ENCODE measurements at places on chromosomes 16 and 17. TPM values are rescaled to one million over a fixed set of nuclear protein-coding genes. Genes with fewer than 3 reads are reported as not detected.

The ACADVL gene
- total RNA-seq = 417 TPM

The TMC5 gene
- total RNA-seq = 0.07 TPM

The RHBDL1 gene
- 3.6 TPM for total RNA-seq

The GNGT2 gene
- 4.9 TPM for total RNA-seq

The DBNDD1 gene
- 0.79 TPM for total RNA-seq

The SMTNL2 gene
- total RNA-seq = not detected

The SLFN12 gene
- total RNA-seq = 5.8 TPM

The GCGR gene
- not detected for total RNA-seq

The GPR142 gene
- total RNA-seq = not detected

The AMZ2 gene
- total RNA-seq = 50.9 TPM

The CDK5R1 gene
- total RNA-seq = 23.8 TPM

The LRRC37A gene
- total RNA-seq = 26.9 TPM

DNA sequence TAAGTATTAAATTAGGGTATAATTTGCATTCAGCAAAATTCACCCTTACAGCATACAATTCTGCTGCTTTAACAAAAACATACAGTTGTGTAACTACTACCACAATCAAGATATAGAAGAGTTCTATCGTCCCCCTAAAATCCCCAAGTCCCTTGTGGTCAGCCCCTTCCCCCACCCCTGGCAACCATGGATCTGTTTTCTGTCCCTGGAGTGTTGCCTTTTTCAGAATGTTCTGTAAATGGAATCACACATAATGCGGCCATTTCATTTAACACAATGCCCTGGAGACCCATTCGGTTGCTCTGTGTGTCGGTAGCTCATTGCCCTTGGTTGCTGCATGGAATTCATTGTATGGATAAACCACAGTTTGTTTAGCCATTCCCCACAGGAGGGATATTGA lies 190.2 kb downstream of the IRX5 start:
- DNase-seq = no peak
- no peak overlapping the region for H3K4me3 ChIP-seq
- no peak overlapping the region for H3K27ac ChIP-seq
- H3K36me3 ChIP-seq = no peaks in the 10 kb centered on the region

DNA sequence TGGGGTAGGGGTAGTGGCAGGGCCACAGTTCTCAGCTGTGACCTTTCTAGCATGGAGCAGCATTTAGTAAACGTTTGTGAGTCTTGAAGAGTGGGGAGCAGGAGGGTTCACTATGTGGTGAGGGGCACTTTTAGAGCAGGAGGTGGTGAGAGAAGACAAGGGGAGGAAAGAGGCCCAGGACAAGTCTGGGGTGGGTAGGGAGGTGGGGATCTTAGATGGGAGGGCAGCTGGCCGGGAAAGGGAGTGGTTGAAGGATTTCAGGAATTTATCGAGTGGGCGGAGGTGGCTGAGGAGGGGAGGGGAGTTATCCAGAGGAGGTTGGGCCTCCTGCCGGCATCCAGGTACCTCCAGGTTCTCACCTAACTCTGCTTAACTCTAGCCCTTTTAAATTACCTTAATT lies 1.9 kb downstream of the CLEC16A start:
- no peak overlapping the region for H3K27ac ChIP-seq
- no peaks in the 10 kb centered on the region for H3K36me3 ChIP-seq
- DNase-seq = no peak
- no peak overlapping the region for H3K4me3 ChIP-seq
- peaks cover 16% of the 10 kb centered on the region for H3K4me1 ChIP-seq

DNA sequence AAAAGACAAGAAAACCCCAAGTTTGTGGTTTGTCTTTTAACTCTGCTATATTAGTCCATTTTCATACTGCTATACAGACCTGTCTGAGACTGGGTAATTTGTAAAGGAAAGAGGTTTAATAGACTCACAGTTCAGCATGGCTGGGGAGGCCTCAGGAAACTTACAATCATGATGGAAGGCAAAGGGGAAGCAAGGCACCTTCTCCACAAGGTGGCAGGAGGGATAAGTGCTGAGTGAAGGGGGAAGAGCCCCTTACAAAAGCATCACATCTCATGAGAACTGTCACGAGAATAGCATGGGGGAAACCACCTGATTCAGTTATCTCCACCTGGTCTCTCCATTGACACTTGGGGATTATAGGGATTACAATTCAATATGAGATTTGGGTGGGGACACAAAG lies 13.5 kb upstream of the ADAM11 start:
- H3K4me1 ChIP-seq = no peaks in the 10 kb centered on the region
- H3K36me3 ChIP-seq = peaks cover 3% of the 10 kb centered on the region
- no peaks in the 10 kb centered on the region for H3K27me3 ChIP-seq

- peak overlapping the region; percentile 0 for H3K4me3 ChIP-seq
- no peaks in the 10 kb centered on the region for H3K27me3 ChIP-seq
- peaks cover 17% of the 10 kb centered on the region for H3K4me1 ChIP-seq
- no peak for DNase-seq
- H3K27ac ChIP-seq = no peak overlapping the region
Observed at GRCh38 chr17:57945996-57946797, 9.0 kb downstream of the CUEDC1 start.

DNA sequence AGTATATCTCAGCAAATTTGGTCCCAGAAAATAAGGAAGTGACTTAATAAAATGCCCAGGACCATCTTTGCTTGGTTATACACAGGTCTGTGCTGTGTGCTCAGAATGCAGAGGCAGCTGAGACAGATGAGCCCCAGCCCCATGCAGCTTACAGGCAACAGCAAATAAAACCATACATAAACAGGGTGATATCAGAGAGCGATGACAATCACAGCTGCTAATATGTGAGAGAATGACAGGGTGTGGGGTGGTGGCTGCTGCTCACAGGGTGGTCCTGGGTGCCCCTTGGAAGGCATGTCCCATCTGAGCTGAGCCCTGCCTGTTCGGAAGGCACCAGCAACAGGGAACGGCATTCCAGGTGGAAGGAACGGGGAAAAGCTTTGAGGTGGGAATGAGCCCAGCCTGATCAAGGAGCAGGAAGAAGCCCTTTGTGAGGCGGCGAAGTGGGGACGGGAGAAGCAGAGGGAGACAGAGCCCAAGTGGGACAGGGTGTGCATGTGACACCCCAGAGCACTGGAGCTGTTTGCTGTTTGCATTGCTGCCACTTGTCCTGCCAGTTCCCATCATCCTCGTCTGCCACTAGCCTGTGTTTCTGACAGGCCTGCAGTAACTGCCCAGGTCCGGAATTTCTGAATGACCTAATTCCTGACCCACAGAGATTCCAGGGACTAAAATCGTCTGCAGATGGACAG lies 150.5 kb downstream of the KATNIP start:
- H3K27me3 ChIP-seq = no peaks in the 10 kb centered on the region
- H3K4me1 ChIP-seq = no peaks in the 10 kb centered on the region
- H3K36me3 ChIP-seq = peaks cover 5% of the 10 kb centered on the region
- H3K27ac ChIP-seq = no peak overlapping the region
- DNase-seq = no peak
- no peak overlapping the region for H3K4me3 ChIP-seq

DNA sequence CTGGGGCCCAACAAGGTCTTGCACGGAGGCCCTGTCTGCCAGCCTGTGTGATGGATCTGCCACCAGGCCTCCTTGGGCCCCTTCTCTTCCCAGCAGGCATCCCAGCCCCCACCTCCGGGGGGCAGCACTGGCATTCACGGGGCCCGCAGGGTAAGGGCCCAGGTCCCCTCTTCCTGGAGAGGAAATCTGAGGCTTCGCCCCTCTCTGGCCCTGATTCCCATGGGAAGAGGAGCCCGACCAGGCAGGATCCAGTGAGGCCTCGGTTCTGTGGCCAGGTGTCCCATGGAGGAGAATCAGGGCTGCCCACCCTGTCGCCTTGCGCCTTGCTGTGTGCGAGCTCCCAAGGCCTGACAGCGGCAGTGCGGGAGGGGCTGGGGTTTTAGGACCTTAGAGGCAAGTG lies 48.4 kb downstream of the PDPK1 start:
- H3K27ac ChIP-seq = no peak overlapping the region
- H3K4me1 ChIP-seq = no peaks in the 10 kb centered on the region
- peaks cover 55% of the 10 kb centered on the region for H3K36me3 ChIP-seq
- no peak overlapping the region for H3K4me3 ChIP-seq
- DNase-seq = no peak

- H3K27ac ChIP-seq = peak overlapping the region; percentile 73
- no peak overlapping the region for H3K4me3 ChIP-seq
- H3K27me3 ChIP-seq = no peaks in the 10 kb centered on the region
- no peak for DNase-seq
- peaks cover 6% of the 10 kb centered on the region for H3K36me3 ChIP-seq
Observed at GRCh38 chr16:27408012-27408601, 6.1 kb downstream of the IL21R start.

Measured in T-cell (primary cell).